ENCODE measurements at places on chromosomes 7 and 10.

- no peak for DNase-seq
These were observed 45.6 kb downstream of the MKI67 start for GRCh38 chr10:128080641-128081040.

GRCh38 chr7:116138202-116138801 lies 72.0 kb upstream of the TES start:
- DNase-seq: peak; percentile 2

GRCh38 chr10:110101464-110102144 lies 93.8 kb downstream of the ADD3 start:
- no peak for DNase-seq

GRCh38 chr7:29764227-29764626 lies 42.1 kb upstream of the WIPF3 start:
- no peak for DNase-seq

GRCh38 chr10:60950300-60950699 lies 6.3 kb upstream of the RHOBTB1 start:
- DNase-seq: no peak

DNA sequence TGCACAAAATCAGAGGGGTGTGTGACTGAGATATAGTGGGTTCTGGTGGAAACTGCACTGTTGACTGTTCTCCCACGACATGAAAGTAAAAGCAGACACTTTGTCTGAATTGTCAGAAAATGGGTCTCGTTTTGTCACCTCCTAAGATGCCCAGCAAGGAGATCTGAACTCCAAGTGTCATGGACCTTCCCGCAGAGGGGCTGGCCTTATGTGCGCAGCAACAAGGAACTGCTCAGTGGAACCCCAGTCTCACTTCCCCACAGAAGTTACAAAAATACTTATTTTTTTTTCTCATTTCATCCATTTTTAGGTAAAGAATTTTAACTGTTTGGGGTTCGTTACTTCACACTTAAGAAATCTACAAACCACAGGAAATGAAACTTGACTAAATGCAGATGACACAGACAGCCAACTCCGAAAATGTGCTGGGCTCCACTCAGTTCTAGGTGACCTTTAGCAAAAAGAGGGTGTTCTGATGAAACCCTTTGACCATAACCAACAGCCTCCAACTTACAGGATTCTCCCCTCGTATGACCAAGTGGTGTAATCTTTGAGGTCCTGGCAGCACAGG lies 115.0 kb downstream of the FAM107B start:
- peak; percentile 53 for DNase-seq

DNA sequence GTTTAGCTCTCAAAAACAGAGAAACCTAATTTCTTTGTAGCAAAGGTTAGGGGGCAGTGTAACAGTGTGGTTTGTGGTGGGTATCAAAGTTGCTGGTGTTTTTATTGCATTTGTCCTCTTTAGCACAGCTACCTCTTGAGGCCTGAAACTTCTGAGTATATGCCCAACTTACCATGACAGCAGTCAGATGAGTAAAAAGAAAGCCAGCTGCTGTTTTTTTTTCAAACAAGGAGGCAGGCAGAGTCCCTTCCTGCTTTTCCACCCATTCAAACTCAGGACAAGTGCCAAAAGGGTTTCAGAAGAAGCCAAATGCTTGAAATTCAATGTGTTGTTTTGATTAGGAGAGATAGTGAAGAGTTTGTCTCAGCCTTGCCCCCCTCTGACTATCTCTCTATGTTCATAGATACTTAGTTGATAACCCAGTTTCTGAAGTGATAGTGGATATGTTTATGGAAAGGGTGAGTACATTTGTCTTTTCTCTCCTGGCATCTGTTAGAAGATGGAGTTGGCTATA lies 23.1 kb downstream of the GBF1 start:
- no peak for DNase-seq

GRCh38 chr7:9022456-9022855 lies 589.0 kb downstream of the NXPH1 start:
- no peak for DNase-seq

DNA sequence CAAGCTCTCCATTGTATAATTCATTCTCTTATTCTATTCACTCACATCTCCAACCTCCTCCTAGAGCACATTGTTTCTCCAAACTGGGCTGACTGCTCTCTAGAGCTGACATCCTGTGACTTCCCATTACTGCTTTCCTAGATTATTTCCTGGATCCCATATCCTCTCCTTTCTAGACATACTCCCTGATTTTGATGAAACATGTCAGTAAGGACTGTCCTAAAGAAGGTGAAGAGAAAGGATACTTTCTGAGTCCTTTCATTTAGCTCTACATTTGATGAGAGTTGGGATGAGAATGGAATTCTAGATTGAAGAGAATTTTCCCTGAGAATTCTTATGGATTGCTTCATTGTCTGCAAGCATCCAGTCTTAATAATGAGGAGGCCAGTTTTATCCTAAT lies 78.8 kb downstream of the CNNM2 start:
- DNase-seq: no peak

GRCh38 chr10:89329151-89329550 lies 1.4 kb downstream of the IFIT3 start:
- no peak for DNase-seq

DNA sequence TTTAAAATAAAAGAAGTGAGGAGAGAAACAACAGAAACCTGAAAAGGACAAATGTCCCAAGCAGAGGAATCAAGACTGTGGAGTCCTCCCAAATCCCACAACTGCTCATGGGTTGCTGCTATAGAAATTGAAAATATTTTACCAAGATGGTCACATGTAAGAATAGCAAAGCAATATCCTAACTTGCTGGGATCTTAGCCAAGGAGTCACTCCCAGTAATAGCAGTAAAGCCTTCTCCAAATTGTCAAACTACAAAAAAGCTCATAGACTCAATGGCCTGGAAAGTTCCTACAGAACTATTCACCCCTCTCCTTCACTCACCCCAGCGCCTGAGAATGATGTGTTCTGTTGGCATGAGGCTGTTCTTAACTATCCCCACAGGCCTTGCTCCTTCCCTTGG lies 186.5 kb downstream of the ELMO1 start:
- DNase-seq: no peak

- DNase-seq: no peak
These were observed 175.3 kb downstream of the DIP2C start for GRCh38 chr10:514137-514671.

DNA sequence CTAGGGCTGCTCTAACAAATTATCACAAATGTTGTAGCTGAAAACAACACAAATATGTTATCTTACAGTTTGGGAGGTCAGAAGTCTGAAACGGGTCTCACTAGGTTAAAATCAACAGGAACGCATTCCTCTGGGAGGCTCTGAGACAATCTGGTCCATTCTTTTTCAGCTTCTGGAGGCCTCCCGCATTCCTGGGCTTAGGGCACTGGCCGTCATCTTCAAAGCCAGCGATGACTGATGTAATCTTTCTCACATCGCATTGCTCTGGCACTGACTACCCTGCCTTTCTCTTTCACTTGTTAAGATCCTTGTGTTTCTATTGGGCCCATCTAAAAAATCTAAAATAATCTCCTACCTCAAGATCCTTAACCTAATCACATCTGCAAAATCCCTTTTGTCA lies 1071.5 kb upstream of the C7orf33 start:
- no peak for DNase-seq

DNA sequence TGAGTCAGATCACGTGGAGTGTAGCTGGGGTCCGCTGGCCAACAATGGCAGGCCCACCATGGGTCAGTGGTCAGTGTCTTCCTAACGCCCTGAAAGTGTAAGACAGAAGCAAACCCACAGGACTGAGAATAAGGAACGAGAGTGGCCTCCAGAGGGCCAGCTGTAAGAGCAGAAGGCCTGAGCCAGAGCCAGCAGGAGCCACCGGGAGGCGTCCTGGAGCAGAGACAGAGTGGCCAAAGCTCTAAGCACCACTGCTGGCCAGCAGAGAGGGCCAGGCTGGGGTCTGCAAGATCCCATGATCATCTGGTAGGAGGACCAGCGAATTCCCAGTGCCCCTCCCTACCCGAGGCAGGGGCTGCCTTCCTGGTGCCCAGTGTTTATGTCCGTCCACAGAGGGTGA lies 9.2 kb downstream of the CCDC201 start:
- DNase-seq: no peak

DNA sequence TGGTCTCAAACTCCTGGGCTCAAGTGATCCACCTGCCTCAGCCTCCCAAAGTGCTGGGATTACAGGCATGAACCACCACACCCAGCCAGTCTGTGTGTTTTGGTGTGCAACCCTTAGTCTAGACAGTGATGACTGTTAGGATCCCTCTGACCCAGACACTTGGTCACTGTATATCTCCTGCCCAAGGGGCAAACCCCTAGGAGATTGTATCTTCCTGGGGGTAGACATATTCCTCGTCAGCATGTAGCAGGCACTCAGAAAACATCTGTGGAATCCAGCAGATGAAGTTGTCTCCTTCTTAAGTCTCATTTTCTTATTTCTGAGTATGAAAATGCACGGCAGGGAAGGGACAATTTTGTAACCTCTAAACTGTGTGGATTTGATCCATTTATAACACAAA lies 292.5 kb downstream of the GFRA1 start:
- no peak for DNase-seq

DNA sequence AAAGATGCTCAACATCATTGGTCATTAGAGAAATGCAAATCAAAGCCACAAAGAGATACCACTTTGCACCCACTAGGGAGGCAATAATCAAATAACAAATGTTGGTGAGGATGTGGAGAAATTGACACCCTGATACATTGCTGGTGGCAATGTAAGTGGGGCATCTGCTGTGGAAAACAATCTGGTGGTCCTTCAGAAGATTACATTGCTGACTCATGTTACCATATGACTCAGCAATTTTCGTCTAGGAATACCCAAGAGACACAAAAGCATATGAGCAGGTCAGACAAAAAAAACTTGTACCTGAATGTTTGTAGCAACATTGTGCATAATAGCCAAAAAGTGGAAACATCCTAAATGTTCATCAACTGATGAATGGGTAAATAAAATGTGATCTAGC lies 4.9 kb upstream of the CLDN3 start:
- no peak for DNase-seq

GRCh38 chr7:111789870-111790269 lies 227.6 kb upstream of the IMMP2L start:
- no peak for DNase-seq

DNA sequence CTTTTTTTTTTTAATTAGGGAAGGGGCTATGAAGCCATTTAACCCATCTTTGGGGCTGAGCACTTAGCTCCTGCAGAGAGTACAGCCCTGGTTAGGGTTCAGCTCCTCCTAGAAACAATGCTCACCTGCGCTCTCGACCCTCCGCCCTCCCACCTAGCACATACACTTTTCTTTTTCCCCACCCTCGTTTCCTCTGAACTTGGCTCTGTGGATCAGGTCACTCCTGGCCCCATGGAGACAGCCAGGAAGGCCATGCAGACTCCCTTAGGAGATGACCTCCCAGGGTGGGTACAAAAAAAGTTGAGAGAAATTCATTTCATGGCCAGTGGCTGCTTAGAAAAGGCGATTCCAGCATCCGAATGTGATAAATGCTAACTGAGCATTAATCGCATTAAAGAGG lies 15.8 kb downstream of the PAX2 start:
- DNase-seq: no peak

DNA sequence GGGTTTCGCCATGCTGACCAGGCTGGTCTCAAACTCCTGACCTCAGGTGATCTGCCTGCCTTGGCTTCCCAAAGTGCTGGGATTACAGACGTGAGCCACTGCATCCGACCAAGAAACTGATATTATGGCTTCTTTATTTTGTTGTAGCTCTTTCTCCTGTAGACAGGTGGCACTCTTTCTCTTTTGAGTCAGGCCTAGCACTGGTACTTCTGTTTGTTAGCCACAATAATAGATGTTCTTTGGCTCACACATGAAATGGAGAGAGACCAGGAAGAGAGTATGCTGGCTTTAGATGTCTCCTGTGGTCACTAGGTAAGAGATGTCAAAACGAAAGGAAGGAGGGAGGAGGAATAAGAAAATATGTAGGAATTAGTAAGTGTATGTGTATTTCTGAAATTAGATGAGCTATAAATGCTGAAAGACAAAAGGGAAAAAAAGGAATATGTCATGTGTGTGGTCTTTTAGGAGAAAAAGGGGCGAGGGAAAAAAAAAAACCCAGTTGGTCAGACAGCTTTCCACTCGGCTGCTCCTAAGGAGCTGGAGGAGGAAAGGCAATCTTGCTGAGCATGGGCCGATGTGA lies 78.7 kb downstream of the CLEC2L start:
- no peak for DNase-seq

DNA sequence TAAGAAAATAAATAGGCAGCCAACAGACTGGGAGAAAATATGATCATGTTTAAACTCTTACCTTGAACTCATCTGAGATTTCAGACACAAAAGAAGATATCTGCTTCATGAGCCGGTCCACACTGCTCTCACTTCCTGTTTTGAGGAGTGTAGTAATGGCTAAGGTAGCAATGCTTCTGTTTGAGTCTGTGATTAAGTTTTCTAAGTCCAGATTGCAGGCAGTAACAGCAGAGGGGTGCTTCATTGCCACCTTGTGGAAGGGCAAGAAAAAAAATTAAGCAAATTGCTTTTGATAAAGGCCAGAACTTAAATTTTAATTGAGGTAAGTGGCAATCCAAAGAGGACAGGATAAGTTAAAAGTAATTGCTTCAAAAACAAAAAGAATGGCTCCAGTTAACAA lies 69.1 kb downstream of the MEST start:
- peak; percentile 41 for DNase-seq

- no peak for DNase-seq
These were observed 56.5 kb downstream of the FIGNL1 start for GRCh38 chr7:50393547-50394252.

DNA sequence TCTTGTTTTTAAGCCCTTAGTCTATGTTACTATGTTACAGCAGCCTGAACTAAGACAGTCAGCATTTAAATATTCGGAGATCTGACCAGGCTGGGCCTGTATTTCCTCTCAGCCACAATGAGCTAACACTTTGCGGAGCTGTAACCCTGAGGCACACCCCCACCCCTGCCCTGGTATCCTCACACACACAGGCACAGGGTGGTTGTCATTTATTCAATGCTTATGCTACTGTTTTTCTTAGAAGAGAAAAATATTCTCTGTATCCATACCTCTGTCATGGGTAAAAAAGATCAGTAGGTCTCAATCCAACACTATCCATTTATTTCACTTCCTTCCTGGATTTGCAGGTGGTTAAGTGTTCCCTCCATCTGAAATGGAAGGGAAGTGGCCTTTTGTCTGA lies 80.3 kb upstream of the TRIL start:
- no peak for DNase-seq

DNA sequence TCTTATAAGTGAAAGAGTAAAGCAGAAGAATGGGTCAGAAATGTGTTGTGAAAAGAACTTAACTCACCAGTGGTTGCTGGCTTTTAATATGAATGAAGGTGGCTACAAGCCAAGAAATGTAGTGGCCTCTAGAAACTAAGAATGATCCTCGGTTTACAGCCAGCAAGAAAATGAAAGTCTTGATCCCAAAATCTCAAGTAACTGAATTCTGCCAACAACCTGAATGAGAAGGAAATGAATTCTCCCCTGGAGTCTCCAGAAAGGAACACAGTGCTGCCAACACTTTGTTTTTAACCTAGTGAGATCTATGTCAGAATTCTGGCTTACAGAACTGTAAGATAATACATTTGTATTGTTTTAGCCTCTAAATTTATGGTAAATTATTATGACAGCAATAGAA lies 193.0 kb downstream of the FZD1 start:
- DNase-seq: no peak

GRCh38 chr10:16741540-16741939 lies 75.7 kb downstream of the RSU1 start:
- no peak for DNase-seq

- no peak for DNase-seq
These were observed 17.2 kb upstream of the LRRC17 start for GRCh38 chr7:102895602-102896001.
